ENCODE measurements at places on chromosomes 4 and X. TPM values are rescaled to one million over a fixed set of nuclear protein-coding genes. Genes with fewer than 3 reads are reported as not detected.

- DNase-seq, result peak; percentile 2
These were observed 118.4 kb downstream of the DTHD1 start for GRCh38 chr4:36399762-36400353.

The DOK7 gene
- total RNA-seq, result under 0.01 TPM

The CENPVL1 gene
- not detected for total RNA-seq

- peak; percentile 70 for DNase-seq
These were observed 71.3 kb upstream of the ENOX2 start for GRCh38 chrX:130974323-130974722.

The GABRA4 gene
- total RNA-seq, result not detected

The CTAG1B gene
- not detected for total RNA-seq

DNA sequence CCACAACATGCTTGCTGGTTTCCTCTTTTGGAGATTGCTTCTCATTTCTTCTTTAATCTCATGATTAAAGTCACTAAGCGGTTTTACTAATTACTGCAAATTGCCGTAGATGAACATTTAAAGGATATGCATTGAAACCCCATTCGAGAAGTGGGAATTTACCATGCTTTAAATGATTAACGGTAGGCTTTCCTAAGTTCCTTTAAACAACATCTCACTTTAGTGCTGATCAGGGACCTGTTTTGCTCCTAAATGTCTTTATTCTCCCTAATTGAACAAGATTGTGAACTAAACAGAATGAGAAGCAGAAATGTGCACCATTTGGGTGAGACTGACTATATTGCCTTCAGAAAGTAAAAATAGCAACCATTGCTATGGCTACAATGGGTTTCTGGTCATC is 430.3 kb downstream of the GALNTL6 start:
- DNase-seq, result no peak

- no peak for DNase-seq
These were observed 287.7 kb upstream of the MAD2L1 start for GRCh38 chr4:120354381-120354780.

GRCh38 chr4:4532371-4533154 is 9.3 kb downstream of the STX18 start:
- no peak for DNase-seq

- DNase-seq, result no peak
These were observed 2.9 kb downstream of the KIF4A start for GRCh38 chrX:70292788-70293187.

The TMEM150C gene
- 1.2 TPM for total RNA-seq

- no peak for DNase-seq
These were observed 93.0 kb downstream of the ZXDA start for GRCh38 chrX:57817302-57817701.

- peak; percentile 58 for DNase-seq
These were observed 6.7 kb upstream of the HSD17B10 start for GRCh38 chrX:53440621-53441517.

The SEL1L3 gene
- 56.3 TPM for total RNA-seq

DNA sequence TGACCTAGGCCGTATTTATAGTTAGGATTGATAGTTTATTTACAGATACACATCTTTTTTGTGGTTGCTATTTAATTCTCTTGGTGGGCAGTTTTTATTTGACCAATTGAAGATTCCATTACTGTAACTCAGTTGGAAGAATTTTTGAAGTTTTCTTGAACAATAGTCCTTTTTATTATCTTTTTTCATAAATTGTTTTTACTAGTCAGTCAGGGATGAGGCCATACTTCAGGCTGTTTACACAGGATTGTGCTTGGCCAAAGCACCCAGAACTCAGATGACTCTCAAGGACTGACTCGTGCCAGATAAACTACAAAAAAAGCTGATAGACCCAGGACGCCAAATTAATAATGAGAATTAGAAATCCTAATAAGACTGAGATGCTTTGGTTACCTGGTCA is 7.0 kb downstream of the HERC3 start:
- peak; percentile 75 for DNase-seq

- DNase-seq, result no peak
These were observed 68.1 kb upstream of the DUSP21 start for GRCh38 chrX:44775726-44776125.

DNA sequence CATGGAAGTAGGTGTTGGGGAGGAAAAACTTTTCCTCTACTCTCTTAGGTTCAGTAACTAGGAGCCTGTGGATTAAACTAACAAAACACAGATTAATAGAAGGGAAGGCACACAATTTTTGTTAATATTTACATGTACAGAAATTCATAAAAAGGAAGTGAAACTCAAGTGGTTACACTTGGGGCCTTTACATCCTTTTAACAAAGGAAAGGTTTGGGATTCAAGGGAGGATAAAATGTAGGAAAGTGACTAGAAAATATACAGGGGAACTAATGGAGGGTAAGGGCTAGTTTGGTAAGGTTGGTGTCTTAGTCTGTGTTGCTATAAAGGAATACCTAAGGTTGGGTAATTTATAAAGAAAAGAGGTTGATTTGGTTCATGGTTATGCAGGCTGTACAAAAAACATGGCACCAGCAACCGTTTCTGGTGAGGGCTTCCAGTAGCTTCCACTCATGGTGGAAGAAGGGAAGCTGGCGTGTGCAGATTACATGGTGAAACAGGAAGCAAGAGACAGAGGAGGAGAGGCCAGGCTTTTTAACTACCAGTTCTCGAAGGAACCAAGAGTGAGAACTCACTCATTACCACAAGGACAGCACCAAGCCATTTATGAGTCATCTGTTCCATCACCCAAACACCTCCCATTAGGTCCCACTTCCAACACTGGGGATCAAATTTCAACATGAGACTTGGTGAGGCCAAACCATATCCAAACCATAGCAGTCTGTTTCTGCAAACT is 124.4 kb downstream of the CHRDL1 start:
- DNase-seq, result peak; percentile 58

DNA sequence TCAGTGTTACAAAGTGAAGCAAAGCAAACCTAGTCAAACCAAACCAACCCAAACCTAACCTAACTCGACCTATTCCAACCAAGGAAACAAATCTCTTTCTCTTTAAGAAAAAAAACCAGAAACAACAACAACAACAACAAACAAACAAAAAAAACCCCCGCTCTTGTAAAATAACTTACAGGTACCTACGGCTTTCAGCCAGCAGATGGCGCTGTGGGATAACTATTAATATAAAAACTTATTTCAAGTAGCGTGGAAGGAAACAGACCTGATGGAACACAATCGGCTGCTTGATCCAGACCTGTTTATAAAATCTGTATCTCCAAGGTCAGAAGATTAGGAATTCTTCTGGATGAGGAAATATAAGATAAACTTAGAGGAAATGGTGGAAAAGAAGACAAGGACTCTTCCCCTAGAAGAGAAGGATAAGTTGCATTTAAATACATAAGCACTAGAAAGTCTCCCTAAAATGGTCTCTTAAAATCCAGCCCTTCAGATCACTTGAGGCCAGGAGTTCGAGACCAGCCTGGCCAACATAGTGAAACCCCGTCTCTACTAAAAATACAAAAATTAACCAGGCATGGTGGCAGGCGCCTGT is 34.4 kb upstream of the CDKL5 start:
- peak; percentile 46 for DNase-seq

DNA sequence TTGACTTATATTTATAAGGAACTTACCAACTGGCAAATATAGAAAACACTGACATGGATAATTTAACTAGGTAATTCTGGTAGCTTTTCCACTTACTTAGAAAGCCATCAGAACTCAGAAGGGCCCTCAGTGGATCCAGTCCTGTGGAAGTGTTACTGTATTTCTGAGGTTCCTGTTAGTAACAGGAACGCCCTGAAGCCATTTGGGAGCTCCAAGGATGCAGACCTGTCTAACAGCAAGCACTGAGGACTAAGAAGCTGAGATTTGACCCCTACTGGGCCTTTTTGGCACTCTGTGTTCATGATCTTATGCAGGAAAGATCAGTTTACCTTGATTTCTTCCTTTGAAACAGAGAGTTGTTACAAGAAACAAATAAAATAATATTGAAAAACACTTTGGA is 46.0 kb upstream of the TLL1 start:
- no peak for DNase-seq

GRCh38 chr4:118120120-118120760 is 86.0 kb downstream of the NDST3 start:
- DNase-seq, result no peak

DNA sequence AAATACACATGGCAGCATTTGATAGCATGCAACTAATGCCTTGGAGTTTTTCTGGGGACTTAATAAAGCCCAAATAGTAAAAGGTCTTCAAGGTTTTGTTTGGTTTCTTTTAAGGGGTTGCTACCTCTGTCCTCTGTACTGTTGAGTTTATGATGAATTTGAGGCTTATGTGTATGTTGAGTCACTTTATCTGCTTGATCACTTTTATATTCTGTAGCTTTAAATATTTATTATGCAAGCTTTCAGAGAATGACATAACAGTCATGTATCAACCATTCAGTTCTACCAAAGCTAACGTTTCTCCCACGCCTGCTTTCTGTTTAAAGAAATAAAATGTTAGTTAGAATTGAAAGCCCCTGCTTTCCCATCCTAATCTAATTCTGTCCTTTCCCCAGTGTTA is 122.2 kb downstream of the NHS start:
- DNase-seq, result no peak

DNA sequence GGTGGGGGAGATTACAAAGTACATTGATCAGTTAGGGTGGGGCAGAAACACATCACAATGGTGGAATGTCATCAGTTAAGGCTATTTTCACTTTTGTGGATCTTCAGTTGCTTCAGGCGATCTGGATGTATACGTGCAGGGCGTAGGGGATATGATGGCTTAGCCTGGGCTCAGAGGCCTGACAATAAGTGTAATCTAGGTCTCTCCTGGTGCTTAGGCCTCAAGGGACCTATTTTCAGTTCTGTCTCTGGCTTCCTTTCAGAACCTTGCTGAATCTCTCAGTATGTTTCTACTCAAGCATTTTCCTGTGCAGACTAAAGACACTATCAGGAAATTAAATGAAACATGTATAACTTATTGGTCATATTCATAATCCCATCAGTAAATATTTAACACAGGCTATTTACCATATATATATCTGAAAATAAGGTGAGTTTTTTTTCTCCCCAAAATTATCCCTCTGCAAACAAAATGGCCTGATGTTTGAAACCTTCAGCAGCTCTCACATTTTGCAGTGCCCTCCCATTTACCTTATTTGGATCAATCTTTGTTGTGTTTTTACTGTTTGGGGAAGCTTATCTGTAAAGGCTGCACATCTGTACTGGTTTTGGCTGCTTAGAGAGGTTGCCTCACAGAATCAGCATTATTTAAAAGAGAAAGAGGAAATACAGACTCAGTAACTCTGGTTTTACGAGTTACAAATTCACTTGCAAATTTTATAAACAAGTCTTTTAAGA is 2.3 kb upstream of the ZCCHC4 start:
- no peak for DNase-seq

The AR gene
- 8.0 TPM for total RNA-seq

DNA sequence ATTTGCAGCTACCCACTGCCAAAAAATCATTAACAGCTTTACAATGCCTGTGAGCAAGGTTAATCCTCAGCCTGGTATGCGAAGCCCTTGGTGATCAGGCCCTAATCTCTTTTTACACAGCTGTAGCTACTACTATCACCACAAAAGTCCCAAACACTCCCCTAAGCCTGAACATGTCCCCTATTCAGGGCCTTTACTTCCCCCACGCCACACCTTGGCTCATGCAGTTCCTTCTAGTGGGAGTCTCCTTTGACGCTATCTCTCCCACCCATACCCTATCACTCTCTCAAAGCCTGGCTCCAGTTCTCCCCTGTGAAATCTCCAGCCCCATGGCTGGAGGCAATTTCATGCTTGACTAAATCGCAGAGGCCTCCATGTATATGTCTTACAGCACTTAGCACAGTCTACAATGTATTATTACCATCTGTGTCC is 90.6 kb upstream of the CBR4 start:
- DNase-seq, result no peak

The ADH4 gene
- total RNA-seq, result not detected

The VSIG4 gene
- not detected for total RNA-seq

The TXK gene
- total RNA-seq, result 0.66 TPM

GRCh38 chr4:132384709-132385108 is 764.4 kb upstream of the PCDH10 start:
- DNase-seq, result no peak

GRCh38 chr4:125492957-125493356 is 178.2 kb downstream of the FAT4 start:
- DNase-seq, result no peak

DNA sequence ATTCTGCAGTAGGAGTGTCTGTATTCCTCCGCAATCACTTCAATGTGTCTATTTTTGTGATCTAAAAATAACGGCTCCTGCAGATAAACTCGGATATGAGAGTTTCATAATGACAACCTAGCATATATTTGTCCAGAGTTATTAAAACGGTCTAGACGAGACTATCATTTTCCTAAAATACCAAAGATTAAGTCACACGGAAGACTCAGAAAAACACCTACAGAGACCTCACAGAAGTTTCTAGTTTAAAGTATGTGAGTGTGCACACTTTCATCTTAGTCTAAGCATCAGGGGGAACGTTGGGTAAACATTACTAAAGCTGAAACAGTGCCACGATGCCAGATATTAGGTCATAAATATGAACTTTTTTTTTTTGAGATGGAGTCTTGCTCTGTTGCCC is 156.9 kb downstream of the AFAP1 start:
- DNase-seq, result peak; percentile 39

DNA sequence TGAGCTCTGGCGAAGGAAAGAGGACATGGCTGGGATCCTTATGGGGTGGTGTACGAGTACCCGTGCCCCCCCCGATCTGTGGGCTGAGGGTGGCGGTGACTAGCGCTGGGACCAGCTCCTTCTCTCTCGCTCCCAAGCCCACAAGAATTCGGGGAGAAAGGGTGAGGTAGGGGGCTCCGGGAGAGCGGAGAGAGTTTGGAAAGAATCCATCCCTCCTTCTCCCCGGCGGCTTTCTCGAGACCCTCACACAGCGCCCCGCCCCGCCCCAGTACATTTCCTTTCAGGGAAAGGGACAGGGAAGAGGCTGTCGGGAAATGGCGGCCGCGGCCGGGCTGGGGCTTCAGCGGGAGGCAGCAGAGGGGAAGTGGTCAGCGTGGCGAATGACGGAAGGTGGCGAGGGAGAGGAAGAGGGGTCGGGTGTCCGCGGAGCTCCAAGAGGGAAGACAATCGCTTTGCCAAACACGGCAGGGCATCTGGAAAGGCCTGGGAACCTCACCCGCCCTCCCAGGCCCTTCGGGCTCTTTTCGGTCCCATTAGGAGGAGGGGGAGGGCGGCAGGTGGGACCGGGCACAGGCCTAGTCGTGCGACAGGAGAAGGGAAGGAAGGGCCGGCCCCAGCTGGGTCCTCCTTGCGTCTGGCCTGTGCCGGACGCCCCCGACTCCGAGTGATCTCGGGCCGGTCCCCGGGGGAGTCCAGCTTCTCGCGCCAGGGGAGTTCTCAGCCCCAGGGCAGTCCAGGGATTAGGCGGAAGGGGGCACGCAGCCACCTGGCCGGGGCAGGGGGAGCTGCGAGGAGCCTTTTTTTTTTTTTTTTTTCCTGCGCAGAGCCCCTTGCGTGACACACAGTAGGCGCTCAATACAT is 10.2 kb downstream of the HNRNPH2 start:
- DNase-seq, result peak; percentile 42

The FAM149A gene
- total RNA-seq, result 9.4 TPM

The TCEAL7 gene
- 32.5 TPM for total RNA-seq

- DNase-seq, result no peak
These were observed 63.2 kb downstream of the UBE2K start for GRCh38 chr4:39761005-39761667.

Data from fibroblast of lung (primary cell).